ENCODE measurements at places on chromosomes 11 and 22.

- DNase-seq = no peak
Measured at GRCh38 chr11:9118277-9118676, 26.9 kb upstream of the SCUBE2 start.

DNA sequence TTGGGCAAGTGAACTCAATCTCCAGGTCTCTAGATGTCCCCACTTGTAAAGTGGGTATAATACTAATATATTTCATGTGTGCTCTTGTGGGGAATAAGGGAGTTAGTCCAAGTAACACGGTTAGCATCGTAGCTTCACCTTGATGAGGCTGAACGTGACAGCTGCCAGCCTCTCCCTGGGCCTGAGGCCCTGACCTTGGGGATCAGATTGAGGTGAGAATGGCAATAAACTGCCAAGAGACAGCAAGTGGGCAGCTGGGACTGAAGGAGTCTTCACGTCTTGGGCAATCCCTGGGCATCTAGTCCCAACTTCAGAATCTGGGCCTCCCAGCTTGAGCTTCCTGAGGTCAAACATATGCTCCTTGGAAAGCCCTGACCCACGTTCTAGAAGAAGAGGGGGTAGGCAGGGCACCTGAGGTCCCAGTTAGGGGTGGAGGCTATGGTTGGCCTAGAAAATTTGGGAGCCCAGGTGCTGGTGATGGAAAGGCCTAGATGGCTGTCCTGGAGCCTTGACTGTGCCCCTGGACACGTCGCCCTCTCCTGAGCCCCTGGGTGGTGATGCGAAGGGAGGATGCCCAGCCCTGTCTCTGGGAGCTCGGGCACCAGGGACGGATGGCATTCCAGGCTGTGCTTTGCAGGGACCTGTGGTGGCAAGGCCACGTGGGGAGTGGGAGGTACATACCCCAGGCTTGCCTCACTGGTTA is 23.4 kb downstream of the ADAMTS15 start:
- DNase-seq = no peak

DNA sequence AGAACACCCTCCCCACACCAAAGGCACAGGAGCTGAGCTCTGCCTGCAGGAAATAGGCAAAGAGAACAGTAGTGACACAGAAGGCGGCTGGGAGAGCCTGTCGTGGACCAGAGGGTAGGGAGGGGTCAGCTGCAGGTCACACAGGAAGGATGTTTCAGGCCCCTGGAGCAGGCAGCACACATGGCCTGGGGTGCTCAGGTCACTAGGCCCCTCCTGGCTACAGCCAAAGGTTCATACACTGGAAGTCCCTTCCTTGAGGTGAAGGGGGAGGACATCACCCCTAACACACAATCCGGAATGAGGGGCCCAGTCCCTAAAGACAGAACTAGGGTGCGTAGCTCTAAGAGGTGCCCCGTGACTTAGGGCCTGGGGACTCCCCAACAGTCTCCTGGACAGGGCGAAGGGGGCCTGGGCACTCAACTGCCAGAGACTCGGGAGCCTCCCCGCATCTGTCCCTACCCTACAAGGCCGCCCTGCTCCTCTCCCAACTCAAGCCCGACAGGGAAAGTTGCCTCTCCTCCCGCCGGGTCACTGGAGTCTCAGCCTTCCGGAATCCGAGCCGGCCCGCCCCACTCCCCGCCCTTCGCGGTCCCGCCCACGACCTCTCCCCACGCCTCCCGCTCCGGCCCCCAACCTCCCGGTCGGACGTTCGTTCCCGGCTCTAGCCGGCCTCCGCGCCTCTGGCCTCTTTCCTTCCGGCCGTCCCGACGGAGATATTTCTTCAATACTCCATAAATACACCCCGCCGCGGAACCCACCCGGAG is at the start of gene CYB5R2:
Gene CYB5R2, minus strand, starts transcription at position 541 of the 764 bp plus-strand sequence. CDS start 675 bp downstream, outside the sequence.
- peak; percentile 56 for DNase-seq

GRCh38 chr11:33718440-33718839 is 17.8 kb downstream of the CD59 start:
- DNase-seq = no peak

DNA sequence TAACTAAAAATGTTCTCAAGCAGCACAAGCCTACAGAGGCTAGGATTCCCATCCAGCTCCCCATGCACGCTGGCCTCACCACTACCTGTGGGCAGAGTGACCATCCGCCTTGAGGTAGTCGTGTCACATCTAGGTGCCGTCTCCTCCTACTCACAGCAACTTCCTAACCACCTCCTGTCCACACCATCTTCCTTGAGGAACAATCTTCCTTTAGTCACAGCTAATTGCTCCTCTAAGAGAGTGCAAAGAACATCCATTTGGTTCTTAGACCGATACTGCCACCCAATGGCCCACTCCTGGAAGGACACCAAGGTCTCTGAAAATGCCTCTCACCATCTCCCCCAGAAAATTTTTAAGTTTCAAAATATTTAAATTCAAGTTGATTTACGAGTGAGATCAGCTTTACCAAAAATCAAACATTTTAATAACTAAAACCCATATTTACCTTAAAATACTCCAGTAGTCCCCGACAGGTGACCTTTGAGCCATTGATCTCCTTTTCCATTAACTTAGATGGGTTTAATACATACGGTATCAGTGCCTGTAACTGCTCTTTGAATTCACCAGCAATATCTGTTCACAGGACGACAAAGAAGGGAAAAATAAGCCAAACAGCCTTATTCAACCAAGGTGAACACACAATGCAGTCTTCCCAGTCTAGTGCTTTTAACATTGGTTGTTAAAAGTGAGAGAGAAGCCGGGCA is 21.7 kb upstream of the PLAAT3 start:
- peak; percentile 52 for DNase-seq

DNA sequence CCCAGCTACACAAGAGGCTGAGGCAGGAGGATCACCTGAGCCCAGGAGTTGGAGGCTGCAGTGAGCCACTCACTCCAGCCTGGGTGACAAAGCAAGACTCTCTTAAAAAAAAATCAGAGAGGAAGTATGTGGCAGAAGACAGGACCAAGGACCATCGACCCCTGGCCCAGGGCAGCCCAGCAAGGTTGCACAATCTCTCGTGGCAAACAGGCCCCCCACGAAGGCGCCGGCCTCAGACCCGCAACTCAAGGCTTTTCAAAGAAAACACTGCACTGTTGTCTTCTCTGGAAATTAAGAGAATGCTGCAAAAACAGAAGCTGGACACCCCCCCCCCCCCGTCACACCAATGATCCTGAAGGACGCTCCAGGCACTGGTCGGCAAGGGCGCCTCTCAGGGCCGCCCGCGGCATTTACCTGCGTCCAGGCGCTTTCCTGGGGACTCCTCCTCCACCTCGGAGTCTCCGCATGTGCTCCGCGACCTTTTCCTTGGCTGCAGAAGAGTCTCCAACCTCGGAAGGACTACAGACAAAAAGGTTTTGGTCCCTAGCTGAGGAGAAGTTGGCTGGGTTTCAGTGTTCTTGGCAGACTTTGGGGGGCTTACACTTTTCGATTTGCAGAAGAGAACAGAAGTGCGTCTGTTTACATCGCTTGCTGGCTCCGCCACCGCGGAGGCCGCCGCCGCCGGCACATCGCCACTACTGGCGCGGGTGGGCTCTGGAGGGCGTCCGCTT is 40.5 kb downstream of the BRD1 start:
- no peak for DNase-seq

DNA sequence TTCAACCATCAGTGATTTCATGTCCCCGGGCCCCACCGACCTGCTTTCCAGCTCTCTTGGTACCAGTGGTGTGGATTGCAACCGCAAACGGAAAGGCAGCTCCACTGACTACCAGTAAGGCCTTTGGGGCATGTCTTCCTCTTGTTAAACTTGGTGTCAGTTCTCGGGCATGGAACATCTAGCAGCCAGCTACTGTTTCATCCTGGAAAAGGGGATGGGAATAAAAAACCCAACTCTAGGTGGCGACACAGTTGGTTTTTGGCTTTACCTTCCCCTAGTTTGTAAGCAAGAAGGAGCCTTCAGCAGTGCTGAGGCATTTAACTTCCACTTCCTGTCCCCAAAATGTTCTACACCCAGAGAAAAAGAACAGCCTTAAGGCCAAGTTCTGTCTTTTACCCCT is 76.7 kb downstream of the BMAL1 start:
- peak; percentile 18 for DNase-seq

GRCh38 chr11:119472856-119473222 is 49.9 kb upstream of the THY1 start:
- DNase-seq = no peak

GRCh38 chr11:78318321-78319114 is 99.1 kb downstream of the GAB2 start:
- no peak for DNase-seq

DNA sequence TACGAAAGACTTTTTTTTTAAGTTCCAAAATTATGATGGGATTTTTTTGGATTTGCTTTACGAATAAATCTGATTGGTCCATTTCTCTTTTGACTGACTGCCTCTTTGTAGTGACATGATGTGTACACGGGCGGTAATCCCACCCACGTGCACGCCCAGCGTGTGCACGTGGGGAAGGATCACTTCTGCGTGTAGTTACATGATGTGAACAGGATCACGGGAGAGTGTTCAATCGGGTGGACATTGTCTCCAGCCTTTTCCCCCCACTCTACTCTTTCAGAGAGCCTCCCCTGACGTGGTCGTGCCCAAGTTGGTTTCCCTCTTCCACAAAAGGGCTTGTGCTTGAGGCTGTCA is 43.1 kb downstream of the KCNC1 start:
- no peak for DNase-seq

DNA sequence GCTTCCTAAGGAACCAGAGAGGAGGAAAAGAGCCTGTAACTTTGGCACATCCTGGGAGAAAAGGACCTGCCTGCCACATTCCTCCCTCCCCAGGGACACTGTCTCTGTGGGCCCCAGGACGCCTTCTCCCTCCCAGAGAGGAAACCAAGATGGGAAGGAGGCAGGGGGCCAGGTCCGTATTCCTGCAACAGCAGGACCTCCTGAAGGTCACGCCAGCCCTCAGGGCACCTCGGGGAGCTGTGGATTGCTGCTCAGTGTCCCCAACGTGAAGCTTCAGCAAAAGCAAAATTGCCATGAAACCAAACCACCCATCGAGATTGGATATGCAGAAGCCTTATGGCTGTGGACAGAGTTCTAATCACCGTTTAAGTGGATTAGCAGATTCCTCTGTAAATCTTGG is 86.7 kb downstream of the ARHGAP8 start:
- no peak for DNase-seq

DNA sequence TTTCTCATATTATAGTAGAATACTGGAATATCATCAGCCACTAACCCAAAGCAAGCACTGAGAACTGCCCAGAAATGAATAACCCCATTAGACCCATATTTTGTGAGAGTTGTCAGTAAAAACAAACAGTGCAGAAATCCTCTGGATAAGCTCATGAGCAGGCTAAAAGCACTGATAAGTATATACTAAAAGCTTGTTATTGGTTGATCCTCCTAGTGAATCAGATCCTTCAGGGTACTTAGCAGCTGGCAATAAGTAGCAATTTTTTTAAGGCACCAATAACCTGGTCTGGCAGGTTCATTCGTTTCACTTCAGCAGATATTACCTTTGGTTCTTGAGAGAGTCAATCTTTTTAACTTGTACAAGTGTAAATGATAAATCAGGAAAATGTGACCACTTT is 1.2 kb downstream of the NOX4 start:
- DNase-seq = peak; percentile 42

- DNase-seq = no peak
Measured at GRCh38 chr22:48575618-48576332, 1251.9 kb downstream of the BRD1 start.

DNA sequence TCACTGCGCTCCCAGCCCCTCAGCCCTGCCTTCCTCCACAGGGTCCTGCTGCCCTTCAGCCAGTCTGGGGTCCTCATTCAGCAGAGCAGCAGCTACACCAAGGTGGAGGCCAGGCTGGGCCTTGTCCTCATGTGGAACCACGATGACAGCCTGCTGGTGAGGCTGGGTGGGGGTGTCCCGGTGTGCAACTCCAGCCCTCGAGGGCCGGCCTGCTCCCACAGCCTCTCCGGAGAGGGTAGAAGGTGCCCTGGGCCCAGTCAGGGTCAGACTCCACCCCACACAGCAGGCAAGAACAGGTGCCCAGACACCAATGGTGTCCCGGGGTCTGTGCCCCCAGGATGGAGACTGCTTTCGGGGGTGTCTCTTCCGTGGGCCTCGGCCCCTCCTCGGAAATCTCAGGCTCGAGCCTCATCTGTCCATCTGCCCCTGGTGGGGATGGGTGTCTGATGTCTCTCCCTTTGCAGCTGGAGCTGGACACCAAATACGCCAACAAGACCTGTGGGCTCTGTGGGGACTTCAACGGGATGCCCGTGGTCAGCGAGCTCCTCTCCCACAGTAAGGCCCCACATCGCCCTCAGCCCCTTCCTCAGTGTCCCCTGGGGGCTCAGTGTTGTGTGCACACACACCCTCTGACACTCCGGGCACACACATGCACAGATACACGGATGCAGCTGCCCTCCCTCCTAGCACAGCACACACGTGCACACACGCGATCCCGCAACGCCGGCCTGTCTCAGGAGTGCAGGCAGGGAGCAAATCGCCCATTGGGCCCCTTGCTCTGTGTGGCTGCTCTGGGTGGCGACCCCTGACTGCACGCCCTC is 4.9 kb downstream of the MUC5AC start:
- no peak for DNase-seq

DNA sequence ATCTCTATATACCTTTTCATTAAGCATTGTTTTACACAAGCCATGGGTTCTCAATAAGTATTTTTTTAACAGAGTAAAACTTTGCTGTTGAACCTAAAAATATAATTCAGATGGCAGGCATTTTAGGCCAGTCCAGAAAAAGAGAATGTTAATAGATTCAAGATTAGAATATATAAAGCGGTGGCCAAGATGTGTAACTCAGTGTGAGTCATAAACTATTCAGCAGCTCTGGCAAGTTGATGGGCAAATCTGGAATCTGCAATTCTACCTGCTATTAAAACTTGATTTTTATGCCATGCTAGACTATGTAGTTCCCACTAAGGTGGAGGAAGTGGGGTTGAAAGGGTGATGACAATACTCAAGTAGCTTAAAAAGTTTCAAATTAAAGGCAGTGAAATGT is 45.4 kb downstream of the CASP12 start:
- peak; percentile 38 for DNase-seq

- DNase-seq = peak; percentile 51
Measured at GRCh38 chr11:120383518-120384155, 47.4 kb downstream of the ARHGEF12 start.

- DNase-seq = no peak
Measured at GRCh38 chr11:69540118-69541000, 58.9 kb downstream of the LINC01488 start.

GRCh38 chr11:111018566-111018965 is 227.0 kb upstream of the POU2AF2 start:
- peak; percentile 91 for DNase-seq

GRCh38 chr11:119223856-119224255 is 17.7 kb downstream of the CBL start:
- peak; percentile 64 for DNase-seq

- no peak for DNase-seq
Measured at GRCh38 chr11:126507646-126508045, 152.2 kb downstream of the ST3GAL4 start.

DNA sequence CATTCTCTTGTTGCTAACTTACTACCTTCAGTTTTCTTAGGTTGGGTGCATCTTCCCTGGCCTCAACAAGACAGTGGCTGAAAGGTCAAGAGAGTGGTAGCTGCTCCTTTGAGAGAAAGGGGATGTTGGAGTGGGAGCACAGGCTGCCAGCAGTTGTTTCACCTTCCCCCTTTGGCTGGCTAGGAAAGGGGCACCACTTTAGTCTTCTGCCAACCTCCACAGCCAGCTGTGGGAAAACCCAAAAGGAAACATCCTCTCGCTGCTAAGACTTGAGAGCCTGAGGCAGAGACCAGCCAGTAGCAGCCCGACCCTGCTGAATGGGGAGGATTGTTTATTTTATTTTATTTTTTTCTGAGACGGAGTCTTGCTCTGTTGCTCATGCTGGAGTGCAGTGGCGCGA is 34.4 kb downstream of the MARK2 start:
- DNase-seq = no peak

Data from iris pigment epithelial cell (primary cell).